Stromal cell of bone marrow (primary cell): ENCODE measurements at places on chromosomes 1 and 21.

GRCh38 chr1:165068741-165069140 lies 287.8 kb downstream of the LMX1A start:
- no peak for DNase-seq

DNA sequence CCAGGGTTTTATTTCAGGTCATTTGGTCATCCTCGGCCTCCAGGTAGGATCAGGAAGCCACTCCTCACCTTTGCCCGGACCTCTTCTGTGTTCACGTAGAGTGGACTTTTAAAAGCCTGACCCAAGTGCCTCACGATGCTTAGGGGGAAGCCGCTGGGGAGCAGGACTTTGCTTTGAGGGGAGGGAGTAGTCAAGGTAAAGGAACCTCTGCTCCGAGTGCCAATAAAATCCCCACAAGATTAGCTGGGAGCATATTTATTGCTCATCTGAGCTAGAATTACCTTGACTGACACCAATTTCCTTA lies 603 bp upstream of the DHRS3 start:
- DNase-seq: no peak

DNA sequence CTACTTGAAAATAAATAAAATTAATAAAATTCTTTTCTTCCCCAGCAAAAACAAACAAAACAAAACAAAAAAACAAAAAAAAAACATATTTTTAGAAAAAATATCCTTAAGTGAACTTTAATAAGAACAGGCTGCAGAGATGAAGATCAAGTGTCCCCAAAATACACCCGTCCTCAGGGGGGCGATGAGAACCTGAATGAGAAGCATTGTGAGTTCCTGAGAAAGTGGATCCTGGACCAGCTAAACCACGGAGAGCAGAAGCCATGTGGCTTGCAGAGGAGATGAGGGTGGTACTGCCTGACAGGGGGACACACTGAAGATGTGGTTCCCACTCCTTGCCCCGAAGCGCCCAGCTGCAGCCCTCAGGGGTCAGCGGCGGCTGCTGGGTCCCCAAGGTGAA lies 89.3 kb downstream of the ITPKB start:
- DNase-seq: no peak

- no peak for DNase-seq
Observed at GRCh38 chr21:41831866-41832595, 47.1 kb downstream of the PRDM15 start.

GRCh38 chr1:181133969-181134418 lies 45.5 kb downstream of the IER5 start:
- no peak for DNase-seq

DNA sequence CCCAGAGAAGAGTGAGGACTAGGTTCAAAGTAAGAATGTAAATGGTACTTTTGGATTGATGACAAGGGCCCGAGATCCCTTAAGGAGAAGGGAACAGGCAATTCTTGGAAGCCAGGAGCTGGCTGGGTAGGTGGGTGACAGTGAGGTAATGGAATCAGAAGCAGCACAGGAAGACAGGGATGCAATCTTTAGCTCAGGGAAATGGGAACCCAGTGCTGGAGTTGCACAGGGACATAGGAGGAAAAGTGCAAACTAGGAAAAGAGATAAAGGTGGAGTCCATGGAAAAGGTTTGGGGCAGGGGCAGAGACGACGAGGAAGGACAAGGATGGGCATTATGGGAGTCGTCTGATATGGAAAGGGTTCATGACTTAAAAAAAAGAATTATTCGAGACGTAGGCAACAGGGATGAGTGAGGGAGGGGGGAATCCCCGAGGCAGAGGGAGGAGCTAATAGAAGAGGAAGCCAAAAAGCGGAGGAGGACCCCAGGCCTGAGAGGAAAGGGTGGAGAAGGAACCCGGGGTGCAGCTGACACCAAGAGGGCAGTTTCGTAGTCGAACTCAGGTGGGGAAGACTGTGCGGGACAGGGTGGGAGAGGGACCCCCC lies 495 bp downstream of the PI4KB start:
- no peak for DNase-seq

- peak; percentile 59 for DNase-seq
Observed at GRCh38 chr1:78676347-78676982, 26.8 kb downstream of the IFI44 start.

DNA sequence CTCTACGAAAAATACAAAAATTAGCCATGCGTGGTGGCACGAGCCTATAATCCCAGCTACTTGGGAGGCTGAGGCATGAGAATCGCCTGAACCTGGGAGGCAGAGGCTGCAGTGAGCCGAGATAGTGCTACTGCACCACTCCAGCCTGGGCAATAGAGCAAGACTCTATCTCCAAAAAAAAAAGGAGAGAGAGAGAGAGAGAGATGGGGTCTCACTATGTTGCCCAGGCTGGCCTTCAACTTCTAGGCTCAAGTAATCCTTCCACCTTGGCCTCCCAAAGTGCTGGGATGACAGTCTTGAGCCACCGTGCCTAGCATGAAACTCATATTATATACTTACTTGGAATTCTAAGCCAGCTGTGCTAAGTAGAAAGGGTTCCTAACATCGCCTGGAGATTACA lies 29.7 kb downstream of the PSMB2 start:
- DNase-seq: no peak

GRCh38 chr1:234083460-234083859 lies 179.0 kb downstream of the SLC35F3 start:
- no peak for DNase-seq

DNA sequence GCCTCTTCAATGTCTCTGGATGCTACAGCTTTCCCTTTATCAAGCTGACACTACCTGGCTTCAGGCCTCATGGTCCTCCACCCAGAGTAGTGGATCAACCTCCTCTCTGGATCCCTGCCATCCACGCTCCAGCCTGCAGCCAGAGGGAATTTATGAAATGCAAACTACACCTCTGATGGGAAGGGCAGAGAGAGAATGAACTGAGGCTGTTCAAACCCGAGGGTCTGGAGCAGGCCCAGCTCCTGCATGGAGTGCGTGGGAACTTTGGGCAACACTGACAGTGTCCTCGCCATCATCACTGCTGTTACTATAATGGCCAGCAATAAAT lies 157.8 kb downstream of the TRABD2B start:
- no peak for DNase-seq

GRCh38 chr1:179015396-179015795 lies 10.3 kb upstream of the FAM20B start:
- DNase-seq: no peak

GRCh38 chr1:5585256-5585655 lies 407.0 kb downstream of the NPHP4 start:
- no peak for DNase-seq

DNA sequence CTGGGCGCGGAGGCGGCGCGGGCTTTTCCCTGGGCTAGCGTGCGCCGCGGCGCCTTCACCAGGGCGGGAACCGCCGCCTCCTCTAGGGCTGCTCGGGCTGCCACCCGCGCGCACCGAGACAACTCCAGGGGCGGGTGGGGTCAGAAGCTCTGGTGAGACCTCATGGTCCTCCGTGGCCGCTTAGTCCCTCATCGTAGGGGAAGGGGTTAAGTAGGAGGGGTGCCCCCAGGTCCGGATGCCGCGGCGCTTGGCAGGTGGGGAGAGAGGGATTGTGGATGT lies 559 bp downstream of the SERTAD4 start:
- DNase-seq: no peak

GRCh38 chr1:119075614-119076013 lies 64.8 kb downstream of the WARS2 start:
- DNase-seq: peak; percentile 78

DNA sequence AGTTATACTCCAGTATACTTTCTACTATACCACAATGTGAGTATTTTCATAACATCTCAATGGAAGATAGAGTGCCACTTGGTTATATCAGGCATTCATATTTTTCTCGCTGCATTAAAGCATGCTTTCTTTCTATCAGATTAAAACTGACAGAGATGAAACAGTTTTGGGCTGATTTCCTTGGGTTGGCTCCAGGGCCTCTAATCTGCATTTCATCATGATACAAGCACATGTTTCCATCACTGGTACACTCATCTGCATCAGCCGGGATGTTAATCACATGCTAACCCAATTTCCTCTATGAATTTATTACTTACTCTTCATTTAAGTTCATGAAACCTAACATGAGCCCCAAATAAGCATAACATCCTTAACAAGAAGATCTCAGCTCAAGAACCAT lies 289.0 kb upstream of the DAB1 start:
- DNase-seq: no peak

- DNase-seq: peak; percentile 74
Observed at GRCh38 chr1:244211559-244211944, 160.5 kb downstream of the ZBTB18 start.

GRCh38 chr21:39078322-39079065 lies 104.8 kb downstream of the PSMG1 start:
- DNase-seq: no peak

DNA sequence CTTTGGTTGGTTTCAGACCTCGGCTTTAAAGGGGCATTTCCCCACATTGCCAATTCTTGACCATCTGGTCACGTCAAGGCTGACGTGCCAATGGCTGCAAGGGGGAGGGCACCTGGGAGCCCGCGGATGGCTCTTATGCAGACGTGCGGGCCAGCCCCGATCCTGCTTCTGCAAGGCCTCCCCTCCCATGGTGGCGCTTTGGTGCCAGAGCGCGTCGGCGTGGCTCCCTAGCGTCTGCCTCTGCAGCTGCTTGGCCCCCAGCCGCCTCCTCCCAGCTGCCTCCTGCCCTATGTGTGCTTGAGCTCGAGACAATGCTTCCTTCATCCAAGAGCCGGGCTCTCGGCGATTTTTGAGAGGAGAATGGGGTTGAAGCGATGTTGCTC lies 29.1 kb downstream of the SKI start:
- DNase-seq: peak; percentile 19

GRCh38 chr1:93591676-93592550 lies 89.7 kb downstream of the BCAR3 start:
- DNase-seq: peak; percentile 63

GRCh38 chr1:221468546-221468945 lies 273.3 kb downstream of the DUSP10 start:
- DNase-seq: no peak

DNA sequence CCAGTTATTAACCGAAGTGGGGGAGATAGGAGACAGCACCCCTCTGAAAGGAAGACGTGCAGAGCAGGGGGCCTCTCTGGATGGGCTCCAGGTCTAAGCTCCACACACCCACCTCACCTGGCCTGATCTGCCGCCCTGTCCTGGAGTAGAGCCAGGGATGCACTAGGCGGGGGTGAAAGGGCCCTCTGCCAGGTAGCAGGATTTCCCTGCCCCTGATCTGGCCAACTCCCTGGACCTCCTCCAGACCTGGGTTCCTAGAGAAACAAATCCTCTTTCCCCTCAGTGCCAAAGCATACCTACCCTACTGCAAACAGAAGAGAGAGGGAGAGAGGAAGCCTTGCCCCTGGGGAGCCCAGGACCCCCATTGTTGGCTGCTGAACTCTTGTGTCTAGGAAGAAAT lies 2.0 kb downstream of the CRABP2 start:
- DNase-seq: no peak
